DND-41 (cell line): ENCODE measurements at places on chromosomes 5 and 9.

DNA sequence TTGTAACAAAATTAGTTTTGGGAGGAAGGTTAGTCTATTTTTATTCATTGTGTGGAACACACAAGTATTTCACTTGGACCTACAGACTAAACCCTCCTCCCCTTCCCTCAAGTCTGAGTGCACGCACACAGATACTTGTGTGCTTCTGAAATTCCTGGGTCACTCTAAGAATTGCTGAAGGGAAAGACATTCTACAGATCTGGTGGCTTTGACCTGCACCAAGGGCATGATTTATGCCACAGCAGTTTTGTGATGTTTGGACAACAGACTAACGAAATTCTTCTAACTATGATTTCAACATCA is 150.5 kb downstream of the ARL15 start:
- no peak for DNase-seq

- no peak for DNase-seq
Observed at GRCh38 chr9:129395633-129396364, 217.7 kb upstream of the IER5L start.

DNA sequence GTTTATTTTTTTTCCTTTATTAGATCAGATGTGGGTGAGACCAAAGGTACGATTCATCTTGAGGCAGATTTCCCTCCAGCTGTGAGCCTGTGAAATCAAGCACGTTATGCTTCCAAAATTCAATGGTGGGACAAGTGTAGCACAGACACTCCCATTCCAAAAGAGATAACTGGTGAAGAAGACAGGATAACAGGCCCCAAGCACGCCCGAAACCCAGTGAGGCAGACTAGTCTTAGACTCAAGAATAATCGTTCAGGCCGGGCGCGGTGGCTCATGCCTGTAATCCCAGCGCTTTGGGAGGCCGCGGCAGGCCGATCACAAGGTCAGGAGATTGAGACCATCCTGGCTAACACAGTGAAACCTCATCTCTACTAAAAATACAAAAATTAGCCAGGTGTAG is 36.8 kb upstream of the COL5A1 start:
- no peak for DNase-seq

GRCh38 chr9:7209990-7210389 is 452.2 kb downstream of the KDM4C start:
- DNase-seq, result no peak
